ENCODE measurements at places on chromosomes 5 and 9. TPM values are rescaled to one million over a fixed set of nuclear protein-coding genes. Genes with fewer than 3 reads are reported as not detected.

The NR2F1-AS1 gene
- total RNA-seq: 10.7 TPM

The PTGES2 gene
- 75.7 TPM for total RNA-seq

The PIP5K1B gene
- total RNA-seq: 0.13 TPM

The FUT7 gene
- not detected for total RNA-seq

The LCN1 gene
- 0.20 TPM for total RNA-seq

The GAS1 gene
- total RNA-seq: 11.6 TPM

The GCNT4 gene
- 5.0 TPM for total RNA-seq

The KCNMB1 gene
- total RNA-seq: 0.07 TPM

The PGM5 gene
- 33.3 TPM for total RNA-seq

The RORB gene
- total RNA-seq: 0.50 TPM

The SYK gene
- not detected for total RNA-seq

The TARS1 gene
- total RNA-seq: 185 TPM

The ZNF618 gene
- 13.2 TPM for total RNA-seq

The GRHPR gene
- total RNA-seq: 124 TPM

The TNFSF15 gene
- 0.03 TPM for total RNA-seq

The APBA1 gene
- total RNA-seq: 14.5 TPM

The IQGAP2 gene
- total RNA-seq: 2.2 TPM

The C5orf58 gene
- total RNA-seq: not detected

The CYSRT1 gene
- 0.33 TPM for total RNA-seq

The AQP3 gene
- total RNA-seq: 0.66 TPM

The FUBP3 gene
- 46.2 TPM for total RNA-seq
